AG09309 (cell line): ENCODE measurements at places on chromosomes 11 and 22.

DNA sequence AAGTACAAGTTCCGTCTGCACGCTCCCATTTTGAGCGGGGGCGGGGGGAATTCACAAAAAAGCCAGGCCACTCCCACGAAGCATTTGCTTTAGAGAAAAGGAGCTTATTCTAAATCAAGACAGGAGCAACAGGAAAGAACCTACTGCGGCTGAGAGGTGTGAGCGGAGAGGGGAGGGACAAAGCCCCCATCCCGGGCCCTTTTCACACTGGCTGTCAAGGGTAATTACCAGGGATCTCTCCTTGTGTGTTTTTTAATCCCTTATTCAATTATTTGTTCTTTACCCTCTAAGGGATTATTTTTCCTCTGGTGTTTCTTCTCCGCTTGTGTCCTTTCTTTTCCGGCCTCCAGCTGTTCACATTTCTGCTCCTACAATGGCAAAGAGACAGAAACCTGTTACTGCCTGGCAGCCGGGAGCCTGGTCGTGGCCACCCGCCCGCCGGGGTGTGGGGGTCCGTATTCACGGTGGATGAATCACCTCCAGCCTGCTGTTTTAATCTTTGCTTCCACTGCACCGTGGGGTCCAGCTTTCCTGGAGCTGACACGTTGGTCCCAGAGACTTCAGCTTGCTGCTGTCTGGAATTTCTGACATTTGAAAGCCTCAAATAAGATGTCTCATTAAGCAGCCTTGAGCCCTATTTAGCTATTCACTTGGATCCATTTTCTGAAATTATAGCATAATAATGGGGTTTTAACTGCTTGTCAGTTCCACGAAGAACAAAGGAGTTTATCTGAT is 61.4 kb upstream of the FADD start:
- no peak for DNase-seq

DNA sequence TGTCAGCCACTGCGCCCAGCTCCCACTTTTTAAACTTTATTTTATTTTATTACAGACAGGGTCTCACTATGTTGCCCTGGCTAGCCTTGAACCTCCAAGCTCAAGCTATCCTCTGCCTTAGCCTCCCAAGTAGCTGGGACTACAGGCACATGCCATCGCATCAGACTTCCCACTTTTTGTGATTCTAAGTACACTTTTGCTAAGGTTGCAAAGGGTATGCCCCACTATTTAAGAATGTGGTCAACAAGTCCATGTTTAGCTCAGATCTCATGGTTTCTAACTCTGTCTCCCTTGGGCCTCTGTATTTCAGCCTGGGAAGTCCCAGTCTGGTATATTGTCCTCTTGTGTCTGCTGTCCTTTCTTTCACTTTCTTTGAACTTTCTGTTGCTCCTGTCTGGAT is 35.3 kb downstream of the EXPH5 start:
- DNase-seq, result no peak

- DNase-seq, result no peak
Measured at GRCh38 chr11:45337583-45338360, 51.6 kb upstream of the SYT13 start.

DNA sequence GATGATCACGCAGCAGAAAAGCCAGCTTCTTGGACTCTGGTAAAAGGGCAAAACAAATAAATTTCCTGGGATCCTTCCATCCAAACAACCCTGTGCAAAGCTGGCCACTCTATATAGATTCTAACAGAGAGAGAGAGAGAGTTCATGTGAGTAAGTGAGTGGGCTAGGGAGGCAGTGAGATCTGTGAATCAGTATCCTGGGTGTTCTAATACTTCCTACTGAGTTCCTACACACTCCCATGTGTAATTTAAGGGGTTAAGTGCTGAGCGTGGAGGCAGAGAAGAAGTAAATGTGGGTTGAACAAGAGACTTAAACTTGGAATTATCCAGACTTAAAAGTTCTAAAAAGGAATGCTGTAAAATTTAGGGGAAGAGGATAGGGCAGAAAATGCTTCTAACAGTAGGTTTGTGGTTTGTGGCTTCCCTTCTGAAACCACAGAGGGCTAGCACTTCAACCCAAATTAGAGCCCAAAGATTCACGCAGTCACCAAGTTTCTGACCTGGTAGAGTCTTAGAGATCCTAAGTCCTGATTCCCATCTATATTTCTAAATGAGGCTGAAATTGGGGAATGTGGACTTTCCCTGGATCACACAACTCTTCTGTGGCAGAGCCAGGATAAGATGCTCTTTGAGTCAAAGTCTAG is 413.9 kb downstream of the TENM4 start:
- peak; percentile 57 for DNase-seq

- no peak for DNase-seq
Measured at GRCh38 chr11:95098826-95099225, 9.2 kb downstream of the ENDOD1 start.

- no peak for DNase-seq
Measured at GRCh38 chr11:35751664-35752061, 89.1 kb downstream of the TRIM44 start.

DNA sequence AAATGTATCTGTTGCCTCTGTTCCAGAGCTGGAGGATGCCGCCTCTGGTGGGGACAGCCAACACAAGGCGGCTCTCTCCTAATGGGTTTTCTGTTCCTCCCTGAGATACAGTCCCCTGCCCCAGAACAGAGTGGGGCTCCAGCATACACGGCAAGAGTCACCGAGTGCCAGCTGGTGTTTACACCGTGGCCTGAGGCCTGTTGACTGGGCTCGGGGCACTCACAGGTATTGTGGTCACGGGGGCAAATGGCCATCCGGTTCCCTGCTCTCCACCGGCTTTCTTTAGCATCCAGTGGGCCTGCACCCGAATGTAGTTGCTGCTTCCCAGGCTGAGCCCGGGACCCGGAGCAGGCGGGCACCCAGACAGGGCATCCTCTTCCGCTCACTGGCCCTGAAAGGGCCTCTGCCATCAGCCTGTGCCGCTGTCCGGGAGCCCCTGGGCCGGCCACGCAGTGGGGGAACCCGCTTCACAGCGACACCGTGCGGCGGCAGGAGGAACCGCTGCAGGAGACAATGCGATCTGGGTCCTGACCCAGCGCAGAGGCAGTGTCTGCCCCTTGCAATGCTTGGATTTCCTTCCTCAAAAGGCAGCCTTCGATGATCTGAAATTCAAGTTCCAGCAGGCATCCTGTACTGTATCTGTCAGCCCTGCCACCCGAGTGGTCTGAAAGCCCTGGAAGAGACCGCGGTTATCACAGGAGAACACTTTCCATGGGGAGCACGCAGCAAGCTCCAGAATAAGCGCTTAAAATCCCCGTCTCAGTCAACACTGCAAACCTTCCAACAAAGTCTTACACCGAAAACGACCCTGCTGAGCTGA is 859 bp upstream of the KRTAP5-5 start:
- no peak for DNase-seq
